ENCODE measurements at places on chromosomes 5 and 9.

DNA sequence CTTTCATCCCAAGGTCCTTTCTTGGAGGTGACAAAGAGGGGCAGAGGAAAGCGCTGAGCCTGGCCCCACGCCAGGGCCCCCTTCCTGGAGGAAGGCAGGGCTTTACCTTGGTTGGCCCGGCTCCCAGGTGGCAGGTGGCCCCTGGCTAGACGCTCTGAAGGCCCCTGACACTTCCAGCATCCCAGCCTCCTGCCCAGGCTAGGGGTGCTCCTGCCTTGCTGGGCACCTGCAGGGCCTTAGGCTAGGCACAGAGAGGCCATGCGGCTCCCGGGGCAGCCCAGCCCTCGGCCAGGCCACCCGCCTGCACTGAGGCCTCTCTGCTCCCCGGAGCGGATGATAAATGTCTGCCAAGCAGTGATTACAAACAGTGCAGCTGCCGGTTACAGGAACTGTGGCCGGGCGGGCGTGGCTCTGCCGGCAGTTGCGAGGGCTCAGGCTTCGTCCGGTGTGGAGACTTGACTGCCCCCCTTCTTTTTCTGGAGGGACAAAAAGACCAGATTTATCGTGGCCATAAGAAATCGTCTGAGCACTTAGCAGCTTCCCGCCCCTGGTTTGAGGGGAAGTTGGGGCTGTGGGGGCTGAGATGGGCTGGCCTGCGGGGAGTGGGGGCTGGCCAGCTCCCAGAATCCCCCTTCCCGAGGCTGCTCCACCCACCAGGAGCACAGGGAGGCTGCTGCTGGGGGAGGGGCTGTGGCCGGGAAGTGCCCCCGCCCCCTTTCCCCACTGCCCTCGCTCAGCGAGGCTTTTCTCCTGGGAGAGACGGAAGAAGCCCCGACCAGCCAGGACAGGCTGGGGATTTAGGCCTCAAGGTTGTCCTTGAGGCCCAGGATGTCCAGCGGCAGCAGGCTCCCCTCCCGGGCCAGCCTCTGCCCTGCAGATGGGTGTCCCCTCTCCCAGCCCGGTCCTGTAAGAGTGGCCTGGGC lies 31.6 kb upstream of the UBAC1 start:
- peak; percentile 48 for DNase-seq

GRCh38 chr9:13324988-13325387 lies 45.5 kb upstream of the MPDZ start:
- no peak for DNase-seq

DNA sequence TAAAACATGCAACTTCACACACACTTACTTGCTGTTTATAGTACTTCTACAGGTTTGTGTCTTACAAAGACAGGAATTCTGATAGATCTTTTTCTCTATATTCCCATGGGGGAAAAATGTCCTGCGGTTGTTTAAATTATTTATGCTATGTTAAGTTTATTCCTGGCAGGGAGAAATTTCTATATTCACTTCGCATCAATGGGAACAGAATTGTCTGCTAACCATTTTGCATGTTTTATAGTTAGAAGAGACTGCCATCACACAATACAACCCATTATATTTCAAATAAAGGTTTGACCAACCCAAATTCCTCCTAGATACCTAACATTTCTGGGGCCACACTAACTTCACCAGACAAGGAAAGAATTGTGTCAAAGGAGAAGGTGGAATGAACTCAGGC lies 110.0 kb upstream of the PRR16 start:
- DNase-seq, result no peak

- no peak for DNase-seq
Observed at GRCh38 chr5:77863181-77863580, 87.0 kb upstream of the TBCA start.

DNA sequence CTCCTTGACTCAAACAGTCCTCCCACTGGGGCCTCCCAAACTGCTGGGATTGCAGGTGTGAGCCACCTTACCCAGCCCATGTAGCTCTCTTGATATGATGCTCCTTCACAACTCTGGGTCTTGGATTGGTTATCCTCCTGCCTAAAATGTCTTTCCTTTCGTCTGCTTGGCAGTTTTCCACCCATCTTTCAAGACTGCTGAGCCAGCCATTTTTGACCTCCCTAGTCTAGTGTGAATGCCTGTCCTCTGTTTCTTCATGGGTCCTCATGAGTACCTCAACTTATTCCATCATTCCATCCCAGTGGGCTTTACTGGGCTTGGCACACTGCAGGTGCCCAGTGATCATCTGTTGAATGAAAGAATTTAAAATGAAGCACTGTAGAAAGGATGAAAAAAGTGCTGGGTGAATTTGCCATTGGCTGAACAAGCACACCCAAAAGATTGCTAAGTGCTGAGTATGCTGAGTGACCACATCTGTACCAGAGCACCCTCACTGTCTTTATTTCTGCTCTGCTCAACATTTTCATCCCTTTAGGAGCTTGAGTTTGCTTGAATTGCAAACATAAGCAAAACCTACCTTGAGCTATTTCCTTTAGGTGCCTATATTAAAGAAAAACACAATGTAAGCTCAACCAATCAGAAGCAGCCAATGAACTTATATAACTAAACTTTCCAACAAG lies 84.8 kb upstream of the FAM169A start:
- no peak for DNase-seq

- DNase-seq, result no peak
Observed at GRCh38 chr9:24602693-24603352, 57.1 kb upstream of the IZUMO3 start.

DNA sequence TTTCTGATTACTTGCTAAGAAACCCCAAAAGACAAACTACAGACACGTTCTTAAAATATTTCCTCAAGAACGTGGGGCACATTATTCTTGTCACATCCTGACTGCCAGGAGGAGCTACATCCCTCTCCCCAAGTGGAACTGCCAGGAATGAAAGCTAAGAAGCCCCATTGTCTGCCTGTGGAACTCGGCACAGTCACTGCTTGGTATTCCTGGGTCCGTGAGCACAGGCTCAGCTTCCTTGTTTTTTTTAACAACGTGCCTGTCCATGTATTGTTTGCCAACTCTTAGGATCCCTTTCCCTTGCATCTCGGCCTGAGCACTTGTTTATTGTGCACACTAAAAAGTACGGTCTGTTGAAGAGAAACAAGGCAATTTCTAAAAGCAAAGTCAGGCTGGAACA lies 47.0 kb upstream of the SELENOP start:
- DNase-seq, result no peak

DNA sequence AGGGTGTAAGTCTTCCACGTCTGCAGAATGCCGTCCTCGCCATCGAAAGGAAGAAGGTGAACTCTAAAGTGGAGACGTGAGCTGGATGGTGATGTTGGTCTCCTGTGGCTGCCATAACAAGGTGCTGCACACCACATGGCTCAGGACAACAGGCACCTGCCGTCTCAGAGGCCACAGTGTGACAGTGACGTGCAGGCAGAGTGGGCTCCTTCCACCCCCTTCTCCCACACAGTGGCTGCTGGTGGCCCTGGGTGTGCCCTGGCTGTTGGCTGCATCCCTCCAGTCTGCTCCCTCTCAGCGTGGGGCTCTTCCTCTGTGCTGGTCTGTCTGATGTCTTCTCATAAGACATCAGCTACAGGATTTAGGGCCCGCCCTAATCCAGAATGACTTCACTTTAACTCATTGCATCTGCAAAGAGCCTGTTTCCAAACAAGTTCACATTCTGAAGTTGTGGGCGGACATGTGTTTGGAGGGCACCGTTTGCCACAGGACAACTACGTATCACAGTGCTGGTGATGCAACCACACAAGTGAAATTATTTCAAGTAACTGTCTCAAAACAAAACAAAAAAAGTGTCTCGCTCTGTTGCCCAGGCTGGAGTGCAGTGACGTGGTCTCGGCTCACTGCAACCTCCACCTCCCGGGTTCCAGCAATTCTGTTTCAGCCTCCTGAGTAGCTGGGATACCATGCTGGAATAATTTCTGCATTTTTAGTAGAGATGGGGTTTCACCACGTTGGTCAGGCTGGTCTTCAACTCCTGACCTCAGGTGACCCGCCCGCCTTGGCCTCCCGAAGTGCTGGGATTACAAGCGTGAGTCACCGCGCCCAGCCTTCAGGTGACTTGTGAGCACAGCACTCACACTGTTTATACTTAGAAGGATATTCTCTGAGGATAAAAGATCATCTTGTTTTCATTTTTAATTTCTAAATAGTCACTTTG lies 31.2 kb upstream of the CLPTM1L start:
- no peak for DNase-seq

DNA sequence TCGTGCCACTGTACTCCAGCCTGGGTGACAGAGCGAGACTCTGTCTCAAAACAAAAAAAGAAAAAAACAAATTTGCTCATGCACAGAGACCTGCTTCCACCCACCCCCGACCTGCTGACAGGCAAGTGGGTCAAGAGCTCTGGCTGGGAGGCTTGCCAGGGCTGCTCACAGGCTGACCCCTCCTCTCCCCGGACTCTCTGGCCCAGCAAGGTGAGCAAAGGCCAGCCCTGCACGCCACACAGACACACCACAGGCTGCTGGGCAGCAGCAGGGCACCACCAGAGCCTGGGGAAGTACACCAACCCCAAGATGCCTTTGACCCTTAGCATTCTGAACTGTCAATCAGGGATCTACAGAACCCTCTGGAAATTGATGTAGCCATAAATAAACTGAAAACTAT lies 29.2 kb downstream of the NSUN2 start:
- DNase-seq, result no peak

DNA sequence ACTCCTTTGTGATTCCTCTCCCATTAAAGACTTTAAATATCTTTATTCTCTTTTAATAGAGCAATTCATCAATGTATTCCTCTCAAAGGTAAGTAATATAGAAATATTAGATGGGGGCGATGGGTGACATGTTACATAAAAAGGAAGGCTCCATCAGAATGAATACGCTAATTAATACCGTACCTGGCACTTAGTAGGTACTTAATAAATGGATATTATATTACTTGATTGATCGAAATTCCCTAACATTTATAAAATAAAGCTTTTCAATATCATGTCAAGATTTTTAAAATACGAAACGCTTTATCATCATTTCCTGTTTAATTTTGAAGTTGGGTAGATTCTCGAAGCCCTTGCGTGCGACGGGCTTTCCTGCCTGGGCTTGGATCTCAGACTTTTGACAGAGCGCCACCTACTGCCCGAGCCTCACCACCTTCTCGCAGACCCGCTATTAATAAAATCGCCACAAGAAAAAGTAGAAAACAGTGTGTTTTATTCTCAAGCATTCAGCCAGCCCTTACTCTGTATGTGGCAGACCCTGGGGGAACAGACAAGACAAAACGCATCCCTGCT lies 99.4 kb downstream of the C5orf15 start:
- peak; percentile 88 for DNase-seq

DNA sequence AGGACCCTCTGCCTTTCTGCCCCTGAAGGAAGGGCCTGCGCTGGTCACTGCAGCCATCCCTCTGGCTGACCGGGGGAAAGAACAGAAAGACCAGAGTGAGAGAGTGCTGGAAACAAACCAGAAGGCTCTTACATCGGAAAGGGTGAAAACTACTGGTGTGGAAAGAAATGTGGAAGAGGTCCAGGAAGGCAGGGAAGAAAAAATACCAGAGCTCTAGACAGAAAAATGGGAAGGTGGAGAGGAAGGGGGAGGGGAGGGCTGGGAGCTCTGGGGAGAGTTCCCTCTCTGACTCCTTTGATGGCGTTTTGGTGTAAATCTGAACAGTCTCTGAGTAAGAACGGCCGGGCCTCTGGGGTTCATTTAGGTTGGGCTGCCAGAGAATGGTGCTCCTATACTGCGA lies 47.7 kb downstream of the COL23A1 start:
- no peak for DNase-seq

DNA sequence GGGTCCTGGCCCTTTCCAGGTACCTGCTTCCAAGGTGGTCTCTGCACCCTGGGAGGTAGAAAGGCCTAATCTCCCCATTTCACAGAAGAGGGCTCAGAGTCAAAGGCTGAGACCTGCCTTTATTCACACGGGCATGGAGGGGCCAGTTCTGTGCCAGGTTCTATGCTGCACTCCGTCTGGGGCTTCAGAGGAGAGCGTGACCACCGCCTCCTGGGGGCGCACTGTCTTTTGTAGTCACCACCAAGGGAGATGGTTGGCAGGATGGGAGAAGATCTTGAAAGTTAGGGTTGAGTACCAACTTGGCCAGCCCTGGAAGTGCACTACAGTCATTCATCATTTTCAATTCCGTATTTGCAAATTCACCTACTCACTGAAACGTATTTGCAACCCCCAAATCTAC lies 23.7 kb upstream of the PRDM12 start:
- no peak for DNase-seq

- no peak for DNase-seq
Observed at GRCh38 chr9:123637606-123637944, 281.6 kb downstream of the CRB2 start.

DNA sequence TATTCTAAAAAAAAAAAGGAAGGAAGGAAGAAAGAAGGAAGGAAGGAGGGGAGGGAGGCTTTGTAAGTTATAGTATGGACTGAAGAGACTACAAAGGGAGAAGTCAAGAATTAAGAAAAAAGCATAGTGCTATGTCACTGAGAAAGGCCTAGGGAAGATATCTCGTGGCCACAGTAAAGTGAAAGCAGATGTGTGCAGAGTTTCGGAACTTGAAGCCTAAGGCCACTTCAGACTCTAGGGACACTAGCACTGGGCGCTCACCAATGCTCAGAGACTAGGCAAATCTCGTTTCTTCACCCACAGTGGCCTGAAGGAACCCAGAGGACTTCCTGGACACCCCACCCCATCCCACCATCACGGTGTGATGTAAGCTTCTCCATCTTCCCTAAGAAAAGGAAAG lies 181.4 kb upstream of the TRPM3 start:
- DNase-seq, result no peak

DNA sequence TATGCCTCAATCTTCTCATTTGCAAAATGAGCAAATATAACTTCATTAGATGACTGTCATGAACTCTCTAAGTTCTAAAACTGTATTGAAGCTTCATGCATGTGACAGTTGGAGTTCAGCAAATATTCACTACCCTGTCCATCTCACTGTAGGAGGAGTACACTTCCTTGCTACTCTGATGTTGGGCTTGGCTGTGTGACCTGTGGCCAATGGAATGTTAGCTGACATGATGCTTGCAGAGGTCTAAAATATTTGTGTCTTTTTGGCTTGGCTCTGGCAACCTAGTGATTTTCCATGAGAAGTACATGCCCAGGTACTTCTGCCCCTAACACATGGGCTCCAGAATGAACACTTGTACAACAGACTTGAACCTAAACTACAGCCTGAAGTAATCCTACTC lies 203.1 kb upstream of the ANKH start:
- DNase-seq, result no peak

DNA sequence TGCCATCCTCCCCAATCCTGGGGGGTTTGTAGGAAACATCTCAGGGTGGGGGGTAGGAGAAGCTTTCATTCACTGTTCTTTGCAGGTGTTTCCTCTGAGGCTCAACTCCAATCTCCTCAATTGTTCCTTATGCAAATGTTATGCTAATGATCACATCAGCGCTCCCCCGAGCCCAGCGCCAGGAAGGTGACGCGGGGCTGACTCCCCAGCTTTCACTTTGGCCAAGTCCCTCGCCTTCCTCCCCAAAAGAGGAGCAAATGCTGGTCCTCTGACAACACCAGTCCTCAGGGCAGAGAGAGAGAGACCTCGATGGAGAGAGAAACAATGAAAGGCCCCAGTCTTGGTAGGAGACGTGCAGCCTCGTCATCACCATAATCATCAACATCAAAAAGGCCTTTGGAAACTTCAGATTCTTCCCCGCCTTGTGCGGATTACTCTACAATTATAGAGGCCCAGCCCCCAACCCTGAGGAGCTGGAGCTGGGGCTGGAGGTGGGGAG lies 39.1 kb downstream of the PCDH1 start:
- peak; percentile 31 for DNase-seq
